ENCODE measurements at places on chromosomes 7 and 10. TPM values are rescaled to one million over a fixed set of nuclear protein-coding genes. Genes with fewer than 3 reads are reported as not detected.

The DPP6 gene
- total RNA-seq = not detected

The FAM25A gene
- not detected for total RNA-seq

DNA sequence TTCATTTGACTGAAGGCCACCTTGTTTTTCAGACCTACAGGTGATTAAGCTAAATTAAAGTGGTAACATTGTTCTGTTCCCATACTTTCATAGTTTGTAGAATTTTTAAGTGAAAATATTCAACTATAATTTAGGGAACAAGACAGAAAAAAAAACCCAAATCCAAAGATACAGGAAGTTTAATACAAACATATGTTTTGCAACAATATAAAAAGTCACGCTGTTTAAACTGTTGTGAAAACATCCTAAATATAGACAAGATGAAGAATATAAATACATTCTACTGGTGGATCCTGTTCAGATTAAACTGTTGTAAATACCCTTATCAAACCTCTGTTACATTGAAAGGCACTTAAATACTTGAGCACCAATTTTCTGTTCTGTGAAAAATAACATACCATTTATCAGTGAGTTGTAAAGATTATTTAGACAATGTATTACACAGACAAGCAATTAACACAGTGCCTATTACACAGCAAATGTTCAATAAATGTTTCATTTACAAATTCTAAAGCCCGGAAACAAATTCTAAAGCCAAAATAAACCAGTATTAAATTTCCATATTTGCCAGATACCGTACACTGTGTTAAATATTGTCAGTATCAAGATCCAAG is 14.2 kb downstream of the ASZ1 start:
- no peak for DNase-seq

The TLX1 gene
- not detected for total RNA-seq

DNA sequence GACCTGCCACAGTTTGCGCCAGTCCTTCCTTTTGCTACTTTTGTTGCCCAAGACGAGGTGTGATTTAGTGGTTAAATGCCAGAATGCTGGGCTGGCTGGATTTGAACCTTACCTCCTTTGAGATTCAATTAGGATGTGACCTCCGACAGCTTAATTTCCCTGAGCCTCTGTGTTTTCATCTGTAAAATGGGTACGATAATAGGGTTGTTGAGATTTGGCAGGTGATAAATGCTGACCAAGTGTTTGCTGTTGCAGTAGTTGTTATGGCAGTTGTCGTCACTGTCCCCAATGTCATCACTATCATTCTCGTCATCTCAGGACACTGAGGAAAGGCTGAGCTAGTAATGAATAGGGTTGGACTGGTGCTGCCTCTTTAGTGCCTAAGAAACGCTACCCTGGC is 61.1 kb downstream of the GRK5 start:
- DNase-seq = no peak

DNA sequence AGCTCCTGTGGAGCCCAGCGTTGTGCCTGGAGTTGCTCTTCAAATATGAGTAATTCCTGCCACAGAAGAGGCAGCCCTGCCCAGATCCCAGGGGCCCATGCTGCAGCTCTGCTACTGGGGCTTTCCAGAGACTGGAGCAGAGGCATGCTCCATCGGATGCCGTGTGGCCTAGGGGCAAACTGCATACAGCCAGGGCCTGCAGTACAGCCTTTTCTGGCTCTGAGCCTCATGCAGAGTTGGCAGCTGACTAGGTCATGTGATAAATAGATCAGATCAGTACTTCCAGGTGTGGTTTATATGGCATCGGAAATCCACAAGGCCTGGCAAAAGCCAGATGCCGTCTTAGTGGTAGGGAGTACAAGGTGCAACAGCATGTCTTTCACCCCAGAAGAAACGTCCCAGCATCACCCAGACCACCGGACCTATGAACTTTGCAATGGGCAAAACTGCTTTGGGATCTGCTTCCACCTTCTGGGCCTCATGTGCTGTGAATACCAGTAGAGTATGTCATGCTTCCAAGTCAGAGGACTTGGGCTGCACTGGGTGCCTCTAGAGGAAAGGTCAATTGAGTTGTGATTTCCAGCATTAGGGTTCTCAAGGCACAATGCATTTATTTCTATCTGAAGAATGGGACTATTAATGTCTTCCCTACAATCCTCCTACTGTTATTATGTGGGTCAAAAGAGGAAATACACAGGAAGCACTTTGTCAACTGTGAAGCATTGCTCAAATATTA is 250.7 kb upstream of the ZNF32 start:
- DNase-seq = no peak

DNA sequence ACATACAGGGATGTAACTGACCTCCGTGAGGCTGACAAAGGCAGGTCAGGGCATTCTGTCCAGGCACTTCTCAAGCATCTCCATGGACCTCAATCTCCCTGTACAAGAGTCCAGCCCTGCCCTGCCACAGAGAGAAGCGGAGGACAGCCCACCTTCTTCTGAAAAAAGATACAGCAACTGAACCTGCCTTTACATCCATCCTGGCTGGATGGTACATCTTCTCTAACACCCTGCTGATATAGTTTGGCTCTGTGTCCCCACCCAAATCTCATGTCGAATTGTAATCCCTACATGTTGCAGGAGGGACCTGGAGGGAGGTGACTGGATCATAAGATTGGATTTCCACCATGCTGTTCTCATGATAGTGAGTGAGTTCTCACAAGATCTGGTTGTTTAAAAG is 40.5 kb upstream of the KCNMA1 start:
- DNase-seq = no peak

DNA sequence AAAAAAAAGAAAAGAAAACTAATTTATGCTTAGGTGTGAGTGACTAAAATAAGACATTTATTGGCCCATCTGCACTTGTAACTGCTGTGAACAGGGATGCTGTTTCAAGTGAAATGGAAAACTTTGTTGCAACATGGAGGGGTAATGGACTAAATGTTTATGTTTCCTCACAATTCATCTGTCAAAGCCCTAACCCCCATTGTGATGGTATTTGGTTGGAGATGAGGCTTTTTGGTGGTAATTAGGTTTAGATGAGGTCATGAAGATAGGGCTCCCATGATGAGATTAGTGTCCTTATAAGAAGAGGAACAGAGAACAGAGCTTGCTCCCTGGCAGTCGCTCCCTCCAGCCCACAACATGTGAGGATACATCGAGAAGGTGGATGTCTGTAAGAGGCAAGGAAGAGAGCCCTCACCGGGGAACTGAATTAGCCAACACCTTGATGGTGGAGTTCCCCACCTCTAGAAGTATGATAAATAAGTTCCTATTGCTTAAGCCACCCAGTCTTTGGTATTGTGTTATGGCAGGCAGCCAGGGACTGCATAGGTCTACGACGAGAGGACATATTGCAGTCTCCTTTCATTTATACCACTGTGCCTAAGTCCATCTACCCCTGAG is 28.6 kb upstream of the VCL start:
- DNase-seq = no peak

- no peak for DNase-seq
Observed at GRCh38 chr10:32938554-32939061, 19.4 kb downstream of the ITGB1 start.

GRCh38 chr7:43516581-43517342 is 66.1 kb upstream of the STK17A start:
- no peak for DNase-seq

The TMEM140 gene
- 27.1 TPM for total RNA-seq

GRCh38 chr7:8931906-8932646 is 498.7 kb downstream of the NXPH1 start:
- DNase-seq = no peak

- DNase-seq = no peak
Observed at GRCh38 chr10:58157076-58157766, 110.5 kb downstream of the IPMK start.

GRCh38 chr7:153381275-153382040 is 621.9 kb downstream of the ACTR3B start:
- no peak for DNase-seq

The IRF5 gene
- 3.0 TPM for total RNA-seq

- DNase-seq = no peak
Observed at GRCh38 chr10:23413629-23414089, 25.2 kb upstream of the OTUD1 start.

DNA sequence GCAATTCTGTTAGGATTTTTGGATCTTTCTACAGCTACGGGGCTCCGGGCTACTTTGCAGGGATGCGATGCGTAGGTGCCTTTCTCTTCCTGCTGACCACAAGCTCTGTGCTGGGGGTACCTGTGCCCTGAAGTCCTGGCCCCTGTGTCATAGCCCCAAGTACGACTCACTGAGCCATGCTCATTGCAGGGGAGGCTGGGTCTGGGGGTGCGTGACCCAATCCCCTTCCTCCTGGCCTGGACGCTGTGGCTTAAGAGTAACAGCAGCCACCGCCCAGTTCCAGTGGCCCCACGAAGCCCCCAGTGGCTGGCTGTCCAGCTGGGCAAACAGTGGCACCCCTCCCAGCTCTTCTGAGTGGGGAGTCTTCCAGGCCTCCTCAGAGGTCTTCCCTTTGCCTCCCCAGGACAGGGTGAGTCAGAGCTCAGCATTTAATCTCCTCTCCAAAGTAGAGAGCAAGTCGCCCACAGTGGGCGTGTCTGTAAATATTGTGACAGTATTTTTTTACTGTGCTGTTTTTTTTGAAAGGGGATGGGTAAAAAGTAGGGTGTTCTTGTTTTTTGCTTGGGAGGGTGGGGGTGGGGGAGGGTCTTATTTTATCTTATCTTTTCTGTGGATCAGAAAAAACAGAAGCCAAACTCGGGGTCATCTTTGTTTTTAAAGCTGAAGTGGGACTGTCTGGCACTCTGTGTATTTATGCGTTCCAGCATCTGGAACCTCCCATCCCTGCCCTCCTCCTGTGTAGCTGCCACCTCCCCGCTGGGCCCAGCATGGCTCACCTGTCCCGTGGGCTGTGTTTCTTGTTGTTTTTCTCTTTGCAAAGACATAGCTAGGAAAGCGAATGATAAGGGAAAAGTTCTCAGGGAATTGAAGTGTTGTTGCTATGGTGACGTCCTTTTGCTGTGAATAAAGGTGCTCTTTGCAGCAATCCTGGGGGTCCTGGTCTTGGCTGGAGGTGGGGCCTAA is 8.2 kb downstream of the LFNG start:
- DNase-seq = no peak

DNA sequence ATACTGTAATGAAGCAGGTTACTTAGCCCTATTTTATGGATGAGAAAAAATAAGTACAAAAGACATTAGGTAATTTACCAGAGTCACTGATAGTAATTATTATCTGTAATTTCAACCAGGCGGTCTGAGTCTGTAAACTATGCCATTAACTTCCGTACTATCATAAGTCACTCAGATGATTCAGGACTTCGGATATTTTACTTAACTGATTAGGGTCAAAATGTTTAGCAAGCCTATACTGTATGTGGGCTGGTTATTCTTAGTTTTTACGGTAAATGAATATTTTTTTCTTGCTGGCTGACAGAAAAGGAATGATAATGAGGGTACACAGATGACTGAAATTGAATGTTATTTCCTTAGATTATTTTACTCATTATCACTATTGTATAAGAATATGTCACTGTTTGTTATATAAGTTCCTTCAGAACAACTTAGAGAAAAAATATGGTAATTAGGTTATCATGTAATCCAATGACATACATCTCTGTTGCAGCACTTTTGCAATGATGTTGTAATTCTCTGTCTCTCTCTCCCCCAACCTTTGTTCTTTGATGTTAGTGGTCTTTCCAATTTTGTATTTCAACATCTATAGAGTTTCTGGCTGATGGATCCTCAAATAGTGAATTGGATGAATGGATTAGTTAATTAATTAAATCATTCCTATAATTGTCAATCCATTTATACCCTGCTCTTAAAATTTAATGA is 165.6 kb downstream of the ZEB1 start:
- DNase-seq = no peak

The ATG9B gene
- total RNA-seq = 42.2 TPM

The NUDT13 gene
- 2.2 TPM for total RNA-seq

GRCh38 chr7:151008511-151009323 is 15.6 kb downstream of the ATG9B start:
- DNase-seq = peak; percentile 56

The CFAP43 gene
- 0.16 TPM for total RNA-seq

The MRPL32 gene
- 55.1 TPM for total RNA-seq

The RARRES2 gene
- total RNA-seq = not detected

GRCh38 chr7:7651479-7651878 is 10.9 kb downstream of the UMAD1 start:
- no peak for DNase-seq

The STOX1 gene
- 0.52 TPM for total RNA-seq

DNA sequence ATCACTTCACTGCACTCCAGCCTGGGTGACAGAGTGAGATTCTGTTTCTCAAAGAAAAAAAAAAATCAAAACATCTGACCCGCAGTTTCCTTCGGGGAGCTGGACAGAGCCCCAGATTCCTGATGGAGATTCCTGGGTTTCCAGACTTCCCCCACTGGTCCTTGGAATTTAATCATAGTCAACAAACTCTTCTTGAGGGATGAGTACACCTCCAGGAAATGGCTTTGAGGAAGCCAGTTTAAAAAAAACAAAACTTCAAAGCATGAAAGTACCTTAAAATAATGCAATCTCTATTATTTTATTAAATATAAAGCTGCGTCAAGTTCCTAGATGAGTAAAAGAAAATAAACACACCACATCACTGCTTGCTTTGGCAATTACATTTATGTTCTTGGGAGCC is 1.2 kb upstream of the MAD1L1 start:
- DNase-seq = no peak

The SEMA3E gene
- total RNA-seq = not detected

DNA sequence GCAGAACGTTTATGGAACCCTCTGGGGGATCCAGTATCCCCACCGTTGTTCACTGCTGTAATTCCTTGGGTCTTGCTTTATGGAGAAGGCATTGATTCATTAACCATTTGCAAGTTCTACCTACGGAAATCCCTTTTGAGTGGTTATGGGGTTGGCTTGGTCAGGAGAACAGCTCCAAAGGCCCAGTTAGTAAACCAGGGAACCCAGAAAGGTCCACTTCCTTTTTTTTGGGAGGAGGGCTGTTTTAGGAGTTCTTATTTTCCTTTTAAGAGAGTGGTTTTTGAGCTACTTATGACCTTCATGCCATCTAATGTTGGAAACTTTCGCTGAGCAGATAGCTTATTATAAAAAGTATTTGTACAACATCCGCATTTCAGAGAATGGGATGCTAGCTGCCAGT is 1.3 kb downstream of the POR start:
- DNase-seq = no peak

Data from naive thymus-derived CD8-positive, alpha-beta T cell (primary cell).